Endodermal cell (in vitro differentiated cells): ENCODE measurements at places on chromosomes 7 and 10. TPM values are rescaled to one million over a fixed set of nuclear protein-coding genes. Genes with fewer than 3 reads are reported as not detected.

- no peak for DNase-seq
Measured at GRCh38 chr7:2289111-2289586, 25.1 kb downstream of the SNX8 start.

GRCh38 chr7:107262857-107263256, 94.1 kb downstream of the HBP1 start:
- no peak for DNase-seq

DNA sequence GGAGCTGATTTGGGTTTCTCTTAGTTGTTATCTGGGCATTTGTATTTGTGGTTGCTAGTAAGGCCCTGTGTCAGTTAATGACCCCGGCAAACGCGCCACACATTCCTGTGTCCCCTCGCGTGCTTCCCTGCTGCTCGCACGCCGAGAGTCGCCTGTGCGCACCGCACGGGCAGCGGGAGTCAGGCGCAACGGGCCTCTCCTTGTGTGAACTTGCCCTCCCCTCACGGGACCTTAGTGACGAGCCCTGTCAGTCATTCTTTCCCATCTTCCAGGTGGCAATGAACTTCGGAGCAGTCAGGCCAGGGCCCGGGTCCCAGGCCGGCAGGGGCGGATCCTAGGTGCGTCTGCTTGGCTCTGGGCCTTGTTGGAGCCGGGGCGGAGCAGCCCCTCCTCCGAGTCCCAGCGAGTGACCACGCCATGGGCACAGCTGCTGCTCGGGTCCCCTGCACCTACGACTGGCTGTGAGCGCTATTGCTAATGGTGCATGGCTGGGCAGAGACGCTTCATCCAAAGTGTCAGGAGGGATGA, 12.4 kb upstream of the PRKAR1B start:
- no peak for DNase-seq

FXYD4 gene
- total RNA-seq = not detected in 2 replicates

DNA sequence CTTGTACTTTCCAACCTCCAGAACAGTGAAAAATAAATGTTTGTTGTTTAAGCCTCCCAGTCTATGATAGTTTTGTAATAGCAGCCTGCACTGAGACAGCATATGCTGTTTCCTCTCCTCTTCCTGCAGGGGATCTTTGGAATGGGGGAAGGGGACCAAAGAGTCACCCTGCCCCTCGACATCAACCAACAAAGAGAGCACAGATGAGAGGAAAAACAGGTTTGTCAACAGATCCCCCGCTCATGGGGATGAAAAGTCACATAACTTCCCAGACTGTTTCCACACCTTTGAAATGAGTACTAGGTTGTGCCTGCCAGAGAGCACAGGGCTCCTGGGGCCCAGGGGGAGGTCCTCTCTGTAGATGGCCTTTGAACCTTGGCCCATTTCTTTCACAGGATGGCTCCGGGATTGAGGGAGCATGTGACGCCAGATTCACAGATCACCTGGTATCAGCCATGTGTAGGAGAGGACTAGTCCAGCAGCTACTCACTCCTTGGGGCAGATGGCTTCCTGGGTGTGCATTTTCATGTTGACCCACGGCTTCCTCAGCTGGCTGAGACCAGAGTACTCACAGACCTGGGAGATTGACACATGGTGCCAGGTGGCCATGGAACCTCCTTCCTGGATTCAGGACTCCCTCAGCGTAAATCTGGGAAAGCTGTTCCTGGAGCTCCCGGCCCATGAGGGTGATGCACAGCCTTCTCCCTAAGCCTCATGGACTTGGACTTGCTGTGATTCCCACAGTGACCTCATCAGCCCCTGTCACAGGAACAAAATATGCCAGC, 125.6 kb downstream of the CXCL12 start:
- DNase-seq = peak; percentile 52

GRCh38 chr10:62037890-62038608, 136.6 kb downstream of the ARID5B start:
- DNase-seq = no peak

GRCh38 chr7:837001-837400, 4.7 kb downstream of the SUN1 start:
- DNase-seq = no peak

GRCh38 chr7:25282194-25282593, 53.9 kb upstream of the NPVF start:
- DNase-seq = no peak

- no peak for DNase-seq
Measured at GRCh38 chr7:2307690-2308107, 6.5 kb downstream of the SNX8 start.

GRCh38 chr10:68516766-68517165, 10.6 kb downstream of the SLC25A16 start:
- no peak for DNase-seq

DNA sequence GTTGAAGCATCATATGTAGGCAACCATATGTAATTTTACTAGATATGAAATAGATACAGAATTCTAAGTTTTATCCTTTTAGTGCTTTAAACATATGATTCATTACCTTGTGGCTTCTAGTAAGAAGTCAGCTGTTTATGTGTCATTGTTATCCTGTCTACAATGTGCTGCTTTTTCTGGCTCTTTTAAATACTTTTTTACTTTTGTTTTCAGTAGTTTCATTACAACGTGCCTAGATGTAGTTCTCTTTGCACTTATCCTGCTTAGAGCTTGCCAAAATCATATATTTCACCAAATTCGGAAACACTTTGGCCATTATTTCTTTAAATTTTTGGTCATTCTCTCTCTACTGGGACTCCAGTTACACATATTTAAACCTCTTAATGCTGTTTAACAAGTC, 26.4 kb downstream of the YAE1 start:
- no peak for DNase-seq

DNA sequence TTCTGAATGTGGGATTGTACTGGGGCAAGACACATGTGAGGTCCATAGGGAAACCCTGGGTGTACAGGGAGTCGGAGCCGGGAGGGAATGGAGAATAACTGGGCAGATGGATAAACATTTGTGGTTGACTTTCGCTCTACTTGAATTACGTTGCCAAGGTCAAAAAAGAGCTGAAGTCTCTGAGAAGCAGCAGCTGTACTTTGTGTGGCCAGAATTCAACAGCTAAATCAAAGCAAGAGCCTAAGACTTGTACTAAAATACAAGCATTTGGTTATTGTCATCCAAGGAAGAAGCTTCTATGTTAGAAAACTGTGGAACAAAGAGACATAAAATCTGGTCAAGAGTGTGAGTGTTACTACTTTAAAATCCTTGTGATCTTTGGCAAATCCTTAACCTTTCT, 457.2 kb downstream of the ARL4A start:
- no peak for DNase-seq

DNA sequence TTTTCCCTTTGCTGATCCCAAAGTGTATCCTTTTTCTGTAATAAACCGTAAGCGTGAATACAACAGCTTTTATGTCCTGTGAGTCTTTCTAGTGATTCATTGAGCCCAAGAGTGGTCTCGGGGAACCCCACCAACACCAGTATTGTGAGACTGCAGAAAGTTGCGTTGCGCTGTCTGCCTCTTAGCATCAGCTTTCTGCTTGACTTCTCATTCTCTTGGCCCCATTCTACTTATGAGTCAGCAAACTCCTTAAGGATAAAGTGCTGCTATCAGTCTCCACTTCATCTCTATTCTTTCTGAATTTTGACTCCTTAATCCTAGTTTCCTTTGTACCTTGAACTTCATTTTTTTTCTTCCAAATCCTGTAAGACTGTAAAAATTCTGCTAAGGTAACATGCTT, 184.3 kb upstream of the MBL2 start:
- no peak for DNase-seq

DNA sequence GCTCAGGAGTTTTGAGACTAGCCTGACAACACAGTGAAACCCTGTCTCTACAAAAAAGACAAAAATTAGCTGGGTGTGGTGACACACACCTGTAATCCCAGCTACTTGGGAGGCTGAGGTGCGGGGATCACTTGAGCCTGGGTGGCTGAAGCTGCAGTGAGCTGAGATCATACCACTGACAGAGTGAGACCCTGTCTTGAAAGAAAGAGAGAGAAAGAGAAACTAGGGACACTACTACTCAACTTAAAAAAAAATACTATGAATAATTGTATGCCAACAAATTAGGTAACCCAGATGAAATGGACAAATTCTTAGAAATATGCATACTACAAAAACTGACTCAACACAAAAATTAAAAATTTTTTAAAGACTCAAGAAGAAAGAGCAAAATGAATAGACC, 28.5 kb downstream of the SMURF1 start:
- DNase-seq = no peak

- no peak for DNase-seq
Measured at GRCh38 chr7:16967300-16967811, 85.6 kb upstream of the AGR3 start.

IDI2 gene
- not detected in 3 replicates for total RNA-seq

DNA sequence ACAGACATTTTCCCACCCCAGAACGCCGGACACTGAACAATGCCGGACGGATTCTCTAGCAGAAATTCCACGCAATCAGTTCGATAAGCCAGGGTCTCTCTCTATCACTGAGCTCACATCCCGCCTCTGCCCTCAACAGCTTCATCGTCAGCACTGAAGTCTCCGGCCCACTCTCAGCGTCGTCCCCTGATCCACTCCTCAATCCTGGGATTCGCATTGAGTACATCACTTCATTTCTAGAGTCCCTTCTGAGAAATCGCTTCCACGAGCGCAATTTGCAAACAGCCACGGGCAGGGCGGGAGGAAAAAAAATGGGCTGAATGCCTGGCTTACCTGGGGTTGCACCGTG, 365 bp downstream of the YME1L1 start:
- DNase-seq = no peak

- DNase-seq = no peak
Measured at GRCh38 chr7:136303162-136303561, 326.0 kb upstream of the MTPN start.

LIPK gene
- not detected in 3 replicates for total RNA-seq
